ENCODE measurements at places on chromosomes 4 and X. TPM values are rescaled to one million over a fixed set of nuclear protein-coding genes. Genes with fewer than 3 reads are reported as not detected.

MAGEA1 gene
- not detected for polyA plus RNA-seq

TENM3 gene
- polyA plus RNA-seq, result 0.39 TPM

CHST7 gene
- polyA plus RNA-seq, result 0.43 TPM

MAGEB2 gene
- polyA plus RNA-seq, result not detected

PARM1 gene
- polyA plus RNA-seq, result 0.51 TPM

PDZD4 gene
- polyA plus RNA-seq, result 4.0 TPM

EREG gene
- polyA plus RNA-seq, result 4.9 TPM

CCNB3 gene
- polyA plus RNA-seq, result 0.11 TPM

HDX gene
- polyA plus RNA-seq, result 0.29 TPM

PLP1 gene
- polyA plus RNA-seq, result 2.3 TPM

PHKA2 gene
- polyA plus RNA-seq, result 11.1 TPM

CSAG1 gene
- not detected for polyA plus RNA-seq

PHEX gene
- polyA plus RNA-seq, result 0.09 TPM

SPANXD gene
- not detected for polyA plus RNA-seq

RAB39B gene
- 0.10 TPM for polyA plus RNA-seq

MAGEB17 gene
- not detected for polyA plus RNA-seq

BANK1 gene
- polyA plus RNA-seq, result 0.16 TPM

VSIG1 gene
- 0.47 TPM for polyA plus RNA-seq

SLC30A9 gene
- polyA plus RNA-seq, result 16.0 TPM

TRMT2B gene
- 11.1 TPM for polyA plus RNA-seq

SYP gene
- polyA plus RNA-seq, result 0.75 TPM

All from esophagus (tissue), 2 donors.